ENCODE measurements at places on chromosomes 6 and 20. TPM values are rescaled to one million over a fixed set of nuclear protein-coding genes. Genes with fewer than 3 reads are reported as not detected.

RAE1 gene
- 28.3 TPM for total RNA-seq

GID8 gene
- total RNA-seq, result 57.8 TPM

CENPW gene
- 13.0 TPM for total RNA-seq

GPX6 gene
- not detected for total RNA-seq

CLPSL1 gene
- not detected for total RNA-seq

GFOD1 gene
- 4.1 TPM for total RNA-seq

OOEP gene
- total RNA-seq, result not detected

HLA-DOB gene
- not detected for total RNA-seq

SIM1 gene
- 49.8 TPM for total RNA-seq

PNRC1 gene
- 91.4 TPM for total RNA-seq

PROKR2 gene
- 0.86 TPM for total RNA-seq

HIVEP2 gene
- 2.6 TPM for total RNA-seq

CGA gene
- total RNA-seq, result not detected

BMP2 gene
- 0.66 TPM for total RNA-seq

OLIG3 gene
- 75.1 TPM for total RNA-seq

TENT5A gene
- 2.7 TPM for total RNA-seq

NNAT gene
- total RNA-seq, result 1,047 TPM

SAMD10 gene
- total RNA-seq, result 3.1 TPM

RAB32 gene
- total RNA-seq, result 8.6 TPM
